ENCODE measurements at places on chromosomes 12 and 14.

DNA sequence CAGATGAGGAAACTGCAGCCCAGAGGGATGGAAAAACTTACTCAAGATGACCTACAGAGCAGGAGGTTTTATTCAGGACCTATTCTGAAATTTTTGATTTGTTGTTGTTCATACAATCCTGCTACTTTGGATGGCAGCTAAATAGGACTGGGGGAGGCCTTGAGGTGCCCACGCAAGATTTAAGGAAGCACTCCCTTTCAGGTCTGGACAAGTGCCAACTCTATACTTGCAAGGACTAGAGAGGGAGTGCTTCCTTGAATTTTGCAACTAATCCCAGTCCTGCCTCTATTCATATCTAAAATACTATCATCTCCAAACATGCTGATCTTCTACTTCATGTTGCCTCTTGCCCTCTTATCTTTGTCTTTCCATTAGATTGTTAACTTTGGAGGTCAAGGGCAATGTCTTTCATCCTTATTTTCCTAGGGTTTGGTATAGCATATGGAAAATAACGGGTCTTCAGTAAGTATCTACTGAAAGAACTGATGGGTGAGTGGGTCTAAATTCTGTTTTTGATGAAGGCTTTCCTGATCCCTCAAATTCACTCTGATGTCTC, 28.6 kb upstream of the PPM1H start:
- no peak for DNase-seq

- no peak for DNase-seq
Measured at GRCh38 chr12:48005001-48005749, 899 bp upstream of the COL2A1 start.

DNA sequence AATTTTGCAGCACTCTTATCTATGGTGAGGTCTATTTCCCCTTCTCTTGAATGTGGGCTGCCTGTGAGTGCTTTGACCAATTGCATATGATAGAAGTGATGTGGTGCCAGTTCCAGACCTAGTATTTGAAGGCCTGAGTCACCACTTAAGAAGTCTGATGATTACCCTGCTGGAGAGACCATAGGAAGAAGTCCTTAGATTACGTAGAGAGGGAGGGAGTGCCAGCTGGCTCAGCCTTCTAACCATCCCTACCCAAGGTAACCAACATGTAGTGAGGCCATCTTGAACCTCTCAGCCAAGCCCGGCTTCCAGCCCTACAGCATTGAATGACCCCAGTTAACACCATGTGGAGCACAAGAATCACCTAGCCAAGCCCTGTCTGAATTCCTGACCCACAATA, 166.9 kb downstream of the NELL2 start:
- no peak for DNase-seq

- no peak for DNase-seq
Measured at GRCh38 chr14:77126461-77126990, 15.1 kb downstream of the ZDHHC22 start.

- DNase-seq: no peak
Measured at GRCh38 chr12:52682938-52683574, 2.8 kb upstream of the KRT1 start.

Measured in T-helper 2 cell (primary cell).